ENCODE measurements at places on chromosomes 16 and 17. TPM values are rescaled to one million over a fixed set of nuclear protein-coding genes. Genes with fewer than 3 reads are reported as not detected.

DNA sequence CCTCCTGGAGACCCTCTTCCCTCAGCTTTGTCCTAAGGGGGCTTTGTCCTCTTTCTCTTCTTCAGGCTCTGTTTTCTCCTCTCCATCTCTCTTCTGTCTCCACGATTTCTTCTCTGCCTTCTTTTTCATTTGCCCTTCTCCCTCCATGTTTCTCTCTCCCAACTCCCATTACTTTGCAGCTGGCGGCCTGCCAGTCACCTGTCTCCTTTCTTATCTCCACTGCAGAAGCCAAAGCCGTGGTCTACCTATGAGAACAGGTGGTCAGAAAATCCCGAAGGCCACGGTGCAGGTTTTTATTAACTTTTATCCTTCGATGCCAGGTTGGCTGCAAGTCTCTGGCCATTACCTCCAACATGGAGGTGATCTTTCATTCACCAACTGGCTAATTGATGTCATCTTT, 45.1 kb downstream of the FZD2 start:
- no peak overlapping the region for H3K4me3 ChIP-seq
- no peaks in the 10 kb centered on the region for H3K27me3 ChIP-seq
- no peaks in the 10 kb centered on the region for H3K36me3 ChIP-seq
- no peak for DNase-seq
- H3K27ac ChIP-seq, result no peak overlapping the region
- H3K4me1 ChIP-seq, result no peaks in the 10 kb centered on the region

DNA sequence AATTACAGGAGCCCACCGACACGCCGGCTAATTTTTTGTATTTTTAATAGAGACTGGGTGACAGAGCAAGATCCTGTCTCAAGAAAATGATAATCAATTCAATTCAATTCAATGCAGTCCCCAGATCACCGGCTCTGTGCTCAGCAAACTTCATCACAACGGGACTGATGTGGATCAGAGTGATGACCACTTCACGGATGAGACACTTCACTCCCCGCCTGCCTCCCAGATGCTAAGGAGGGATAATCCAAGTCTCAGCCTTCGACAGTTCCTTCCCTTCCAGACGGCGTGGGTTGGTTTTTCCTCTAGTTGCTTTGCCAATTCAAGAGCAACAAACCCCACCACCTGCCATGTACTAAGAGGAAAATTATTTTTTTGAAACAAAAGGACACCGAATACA, 93.8 kb downstream of the ZDHHC7 start:
- no peaks in the 10 kb centered on the region for H3K4me1 ChIP-seq
- H3K27ac ChIP-seq, result no peak overlapping the region

DNA sequence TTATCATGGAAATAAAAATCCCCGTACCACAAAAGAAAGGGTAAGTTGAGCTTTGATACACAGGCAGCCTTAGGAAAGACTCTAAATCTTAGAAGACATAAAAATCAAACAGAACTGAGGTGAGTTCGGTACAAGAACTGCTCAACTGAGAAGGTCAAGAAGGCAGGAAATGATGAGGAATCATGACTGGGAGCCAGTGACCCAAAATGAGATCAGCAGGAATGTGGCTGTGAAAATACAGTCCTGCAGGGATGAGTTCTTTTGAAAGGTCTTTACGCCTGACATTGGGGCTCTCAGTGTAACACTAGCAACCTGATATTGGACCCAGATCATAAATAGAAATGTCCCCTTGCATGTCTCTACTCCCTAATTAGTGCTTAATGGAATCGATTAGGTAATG, 56.3 kb upstream of the CDH11 start:
- no peak overlapping the region for H3K4me3 ChIP-seq
- peaks cover 4% of the 10 kb centered on the region for H3K36me3 ChIP-seq
- H3K27ac ChIP-seq, result no peak overlapping the region
- H3K4me1 ChIP-seq, result no peaks in the 10 kb centered on the region
- no peak for DNase-seq

- H3K27ac ChIP-seq, result no peak overlapping the region
- H3K4me3 ChIP-seq, result no peak overlapping the region
- peaks cover 8% of the 10 kb centered on the region for H3K36me3 ChIP-seq
Measured at GRCh38 chr17:72811976-72812687, 280.4 kb downstream of the SLC39A11 start.

- no peak overlapping the region for H3K27ac ChIP-seq
- H3K4me3 ChIP-seq, result no peak overlapping the region
- no peak for DNase-seq
- H3K27me3 ChIP-seq, result no peaks in the 10 kb centered on the region
Measured at GRCh38 chr17:12349297-12349696, 316.4 kb upstream of the MYOCD start.

GRCh38 chr16:21130811-21131210, 19.8 kb downstream of the DNAH3 start:
- no peaks in the 10 kb centered on the region for H3K4me1 ChIP-seq
- peaks cover 25% of the 10 kb centered on the region for H3K27me3 ChIP-seq
- H3K27ac ChIP-seq, result no peak overlapping the region
- no peaks in the 10 kb centered on the region for H3K36me3 ChIP-seq

DNA sequence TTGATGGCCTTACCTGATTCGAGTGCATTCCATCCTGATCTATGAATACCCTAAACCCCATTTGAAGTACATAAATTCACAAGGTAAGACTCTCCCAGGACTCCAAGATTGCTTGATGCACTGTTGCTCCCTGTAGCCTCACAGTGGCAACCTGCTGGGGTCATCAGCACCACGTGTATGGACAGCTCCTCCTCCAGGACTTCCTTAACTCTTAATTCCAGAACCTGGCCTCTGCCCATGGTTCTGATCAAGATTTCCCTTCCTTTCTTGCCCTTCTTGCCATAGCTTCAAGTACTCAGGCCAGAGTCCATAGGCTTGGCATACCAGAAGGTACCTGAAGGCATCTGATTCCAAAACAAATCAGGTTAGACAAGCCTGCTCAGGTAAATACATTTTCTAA, 34.0 kb upstream of the NLK start:
- H3K27ac ChIP-seq, result no peak overlapping the region
- peak; percentile 79 for DNase-seq
- peaks cover 27% of the 10 kb centered on the region for H3K27me3 ChIP-seq
- H3K4me1 ChIP-seq, result no peaks in the 10 kb centered on the region

GRCh38 chr17:40352779-40353394, 11.7 kb downstream of the GJD3 start:
- no peaks in the 10 kb centered on the region for H3K27me3 ChIP-seq
- DNase-seq, result no peak
- no peak overlapping the region for H3K27ac ChIP-seq
- no peak overlapping the region for H3K4me3 ChIP-seq
- H3K4me1 ChIP-seq, result peaks cover 24% of the 10 kb centered on the region

DNA sequence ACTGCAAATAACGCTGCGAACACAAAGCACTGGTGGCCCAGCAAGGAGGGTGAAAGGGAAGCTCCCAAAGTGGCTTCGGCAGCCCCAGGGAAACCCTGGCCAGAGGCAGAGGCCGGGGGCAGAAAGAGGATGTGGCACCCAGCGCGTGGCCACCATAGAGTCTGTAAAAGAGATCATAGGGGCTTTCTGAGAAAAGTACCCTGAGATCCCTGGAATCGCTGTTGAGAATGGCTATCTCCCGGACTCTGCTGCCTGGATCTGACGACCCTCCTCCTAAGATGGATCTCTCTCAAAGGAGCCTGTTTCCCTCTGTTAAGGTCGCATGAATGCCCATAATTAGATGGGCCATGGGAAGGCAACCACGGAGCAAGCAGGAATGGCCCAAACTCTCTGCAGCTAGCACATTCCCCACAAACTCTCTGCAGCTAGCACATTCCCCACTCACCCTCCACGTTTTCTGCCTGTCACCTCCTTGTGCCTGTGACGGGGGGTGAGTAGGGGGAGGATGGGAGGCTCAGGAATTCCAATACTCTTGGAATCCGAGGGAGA, 364.4 kb downstream of the XYLT1 start:
- no peaks in the 10 kb centered on the region for H3K36me3 ChIP-seq
- H3K4me3 ChIP-seq, result no peak overlapping the region
- no peaks in the 10 kb centered on the region for H3K4me1 ChIP-seq
- DNase-seq, result no peak

DNA sequence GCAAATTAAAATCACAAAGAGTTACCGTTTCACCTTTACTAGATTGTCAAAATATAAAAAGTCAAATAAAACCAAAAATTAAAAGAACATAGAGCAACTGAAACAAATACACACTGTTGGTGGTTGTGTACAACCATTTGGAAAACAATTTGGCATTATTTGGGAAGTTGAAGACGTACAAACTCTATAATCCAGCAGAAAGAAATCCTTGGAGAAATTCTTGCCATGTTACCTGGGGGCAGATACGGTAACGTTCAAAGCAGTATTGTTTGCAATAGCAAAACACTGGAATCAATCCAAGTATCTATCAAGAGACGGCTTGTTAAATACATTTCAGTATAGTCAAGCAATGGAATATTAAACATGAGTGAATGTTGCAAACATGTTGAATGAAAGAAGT, 56.7 kb downstream of the TBX4 start:
- no peak overlapping the region for H3K27ac ChIP-seq
- H3K36me3 ChIP-seq, result no peaks in the 10 kb centered on the region
- peaks cover 12% of the 10 kb centered on the region for H3K4me1 ChIP-seq
- no peaks in the 10 kb centered on the region for H3K27me3 ChIP-seq
- peak; percentile 23 for DNase-seq

- DNase-seq, result no peak
- H3K27me3 ChIP-seq, result peaks cover 61% of the 10 kb centered on the region
- H3K36me3 ChIP-seq, result no peaks in the 10 kb centered on the region
- H3K27ac ChIP-seq, result no peak within 1 kb of the TSS
- H3K4me3 ChIP-seq, result no peak within 1 kb of the TSS
Measured at GRCh38 chr16:84294531-84295142, at the start of gene WFDC1. Gene WFDC1, plus strand, starts transcription at chr16:84294878. Its CDS starts 94 bp downstream, at chr16:84294972.

DNA sequence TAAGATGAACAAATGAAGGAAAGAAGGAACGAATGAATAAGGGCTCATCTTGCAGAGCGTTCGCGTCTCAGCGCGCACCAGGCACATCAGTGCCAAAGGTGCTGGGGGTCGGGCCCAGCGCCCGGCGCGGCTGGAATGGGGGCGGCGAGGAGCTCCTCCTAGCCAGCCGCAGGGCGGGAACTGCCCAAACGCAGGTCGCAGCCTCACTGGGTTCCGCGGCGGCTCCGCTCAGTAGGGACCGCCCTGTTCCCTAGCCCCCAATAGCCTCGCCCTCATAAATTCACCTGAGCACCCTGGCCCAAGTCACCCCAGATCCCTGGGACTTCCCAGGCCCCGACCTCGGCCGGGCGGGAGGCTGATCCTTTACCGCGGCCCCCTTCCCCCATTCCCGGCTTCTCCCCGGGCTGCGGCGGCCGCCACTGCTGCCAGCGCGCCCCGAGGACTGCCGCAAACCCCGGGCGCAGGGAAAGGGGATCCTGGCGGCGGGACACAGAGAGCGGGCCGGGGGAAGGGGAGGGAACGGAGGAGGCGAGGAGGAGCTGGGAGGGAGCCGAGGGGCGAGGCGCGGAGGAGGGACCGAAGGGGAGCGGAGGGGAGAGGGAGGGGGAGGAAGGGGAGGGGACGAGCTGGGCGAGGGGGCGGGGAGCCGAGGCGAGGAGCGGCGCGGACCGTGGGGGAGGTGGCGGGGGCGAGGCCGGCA, 377 bp upstream of the CRHR1 start:
- H3K36me3 ChIP-seq, result no peaks in the 10 kb centered on the region
- peak overlapping the region; percentile 35 for H3K4me3 ChIP-seq
- H3K4me1 ChIP-seq, result no peaks in the 10 kb centered on the region
- H3K27ac ChIP-seq, result no peak overlapping the region
- no peak for DNase-seq

DNA sequence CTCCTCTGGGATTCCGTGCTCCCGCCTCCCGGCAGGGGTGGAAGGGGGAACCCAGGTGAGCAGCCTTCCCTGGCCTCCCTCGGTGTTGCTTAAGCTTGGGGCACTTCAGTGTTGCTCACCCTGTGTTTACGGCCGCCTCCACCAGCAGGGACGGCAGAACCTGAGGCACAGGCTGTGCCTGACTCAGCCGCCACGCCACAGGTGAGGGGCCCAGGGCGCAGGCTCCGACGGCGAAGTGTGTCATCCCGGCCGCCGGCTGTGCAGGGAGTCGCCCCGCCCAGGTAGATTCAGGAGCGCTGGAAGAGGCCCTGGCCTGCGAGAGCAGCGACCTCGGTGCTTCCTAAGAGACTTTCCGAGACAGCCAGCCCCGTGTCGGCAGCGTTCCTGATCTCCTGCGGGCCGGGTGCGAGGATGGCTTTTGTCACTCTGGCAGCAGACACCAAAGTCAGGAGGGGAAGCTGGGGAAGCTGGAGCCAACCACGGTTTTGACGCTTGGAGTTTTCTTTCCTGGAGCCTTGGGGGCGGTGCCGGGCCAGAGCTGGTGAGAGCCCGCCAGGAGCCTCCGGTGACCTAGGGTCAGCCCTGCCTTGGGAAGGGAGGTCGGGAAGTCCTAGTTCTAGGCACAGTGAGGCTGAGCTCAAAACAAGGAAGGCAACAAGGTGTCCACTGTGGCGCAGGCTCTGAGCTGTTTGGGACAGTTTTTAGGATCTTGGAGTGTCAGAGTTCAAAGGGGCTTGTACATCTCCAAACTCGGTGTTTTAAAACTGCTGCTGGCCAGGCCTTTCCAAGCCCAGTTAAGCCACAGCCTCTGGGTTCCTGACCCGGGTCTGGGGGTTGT, 2.1 kb downstream of the GSE1 start:
- DNase-seq, result peak; percentile 92
- peak overlapping the region; percentile 76 for H3K4me3 ChIP-seq
- H3K4me1 ChIP-seq, result peaks cover 10% of the 10 kb centered on the region

- no peak for DNase-seq
- H3K4me1 ChIP-seq, result no peaks in the 10 kb centered on the region
- no peaks in the 10 kb centered on the region for H3K36me3 ChIP-seq
- no peaks in the 10 kb centered on the region for H3K27me3 ChIP-seq
Measured at GRCh38 chr17:10628756-10629155, 28.4 kb downstream of the MYH3 start.

- peaks cover 6% of the 10 kb centered on the region for H3K4me1 ChIP-seq
- H3K27me3 ChIP-seq, result no peaks in the 10 kb centered on the region
- H3K27ac ChIP-seq, result no peak overlapping the region
Measured at GRCh38 chr16:84932681-84933080, 78.7 kb downstream of the ZDHHC7 start.

GRCh38 chr17:48394821-48395220, 35.2 kb downstream of the SKAP1 start:
- H3K4me3 ChIP-seq, result no peak overlapping the region
- no peaks in the 10 kb centered on the region for H3K36me3 ChIP-seq

GRCh38 chr17:49227436-49228261, 2.9 kb downstream of the PHOSPHO1 start:
- H3K4me1 ChIP-seq, result no peaks in the 10 kb centered on the region
- H3K27me3 ChIP-seq, result peaks cover 26% of the 10 kb centered on the region
- DNase-seq, result peak; percentile 74

ZP2 gene
- total RNA-seq, result not detected

CMTM2 gene
- not detected for total RNA-seq

UQCRC2 gene
- 207 TPM for total RNA-seq

KRTAP2-1 gene
- total RNA-seq, result not detected

RNF222 gene
- not detected for total RNA-seq

TBC1D3I gene
- 0.96 TPM for total RNA-seq

UMOD gene
- not detected for total RNA-seq

SHISA9 gene
- 8.0 TPM for total RNA-seq

OTOP3 gene
- not detected for total RNA-seq

CASKIN1 gene
- total RNA-seq, result 0.10 TPM
